ENCODE measurements at places on chromosomes 7 and 10. TPM values are rescaled to one million over a fixed set of nuclear protein-coding genes. Genes with fewer than 3 reads are reported as not detected.

ANKRD7 gene
- 4.8 TPM for polyA plus RNA-seq

TMEM120A gene
- polyA plus RNA-seq = 50.8 TPM

PURB gene
- 32.2 TPM for polyA plus RNA-seq

DNA sequence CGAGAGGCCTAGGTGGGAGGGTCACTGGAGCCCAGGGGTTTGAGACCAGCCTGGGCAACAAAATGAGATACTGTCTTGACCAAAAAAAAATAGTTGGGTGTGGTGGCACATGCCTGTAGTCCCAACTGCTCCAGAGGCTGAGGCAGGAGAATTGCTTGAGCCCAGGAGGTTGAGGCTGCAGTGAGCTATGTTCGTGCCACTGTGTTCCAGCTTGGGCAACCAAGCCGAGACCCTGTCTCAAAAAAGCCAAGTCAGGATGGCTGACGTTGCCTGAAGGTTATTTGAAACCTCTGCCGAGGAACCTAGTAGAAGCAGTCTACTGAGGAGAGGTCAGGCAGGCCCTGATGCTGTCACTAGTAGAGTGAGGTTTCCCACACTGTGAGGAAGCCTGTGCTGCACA lies 22.8 kb downstream of the DNAJB6 start:
- no peak for DNase-seq

DNA sequence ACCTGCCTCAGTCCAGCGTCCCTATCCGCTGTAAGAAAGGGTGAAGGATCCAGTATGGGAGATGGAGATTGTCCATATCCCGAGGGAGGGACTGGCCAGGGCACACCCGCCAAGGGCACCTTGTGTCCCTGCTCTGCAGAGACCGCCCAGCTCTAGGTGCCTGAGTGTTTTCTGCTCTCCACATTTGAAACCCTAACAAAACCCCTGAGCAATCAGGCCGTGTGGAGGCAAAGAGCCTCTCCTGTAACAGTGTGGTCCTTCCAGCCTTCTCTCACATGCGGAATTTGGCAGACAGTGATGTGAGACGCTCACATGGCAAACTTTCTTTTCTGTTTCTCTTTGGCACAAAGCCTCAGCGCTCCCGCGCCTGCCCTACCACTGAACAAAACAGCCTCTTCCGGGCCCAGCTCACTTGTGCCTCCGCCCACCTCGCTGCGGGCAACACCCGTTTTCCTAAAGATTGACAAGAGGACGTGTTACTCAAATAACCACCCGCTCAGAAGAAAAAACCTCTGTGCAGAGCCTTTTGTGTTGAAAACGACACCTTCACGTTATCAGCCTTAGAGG lies 514.8 kb downstream of the DNAJB6 start:
- DNase-seq = no peak

DNA sequence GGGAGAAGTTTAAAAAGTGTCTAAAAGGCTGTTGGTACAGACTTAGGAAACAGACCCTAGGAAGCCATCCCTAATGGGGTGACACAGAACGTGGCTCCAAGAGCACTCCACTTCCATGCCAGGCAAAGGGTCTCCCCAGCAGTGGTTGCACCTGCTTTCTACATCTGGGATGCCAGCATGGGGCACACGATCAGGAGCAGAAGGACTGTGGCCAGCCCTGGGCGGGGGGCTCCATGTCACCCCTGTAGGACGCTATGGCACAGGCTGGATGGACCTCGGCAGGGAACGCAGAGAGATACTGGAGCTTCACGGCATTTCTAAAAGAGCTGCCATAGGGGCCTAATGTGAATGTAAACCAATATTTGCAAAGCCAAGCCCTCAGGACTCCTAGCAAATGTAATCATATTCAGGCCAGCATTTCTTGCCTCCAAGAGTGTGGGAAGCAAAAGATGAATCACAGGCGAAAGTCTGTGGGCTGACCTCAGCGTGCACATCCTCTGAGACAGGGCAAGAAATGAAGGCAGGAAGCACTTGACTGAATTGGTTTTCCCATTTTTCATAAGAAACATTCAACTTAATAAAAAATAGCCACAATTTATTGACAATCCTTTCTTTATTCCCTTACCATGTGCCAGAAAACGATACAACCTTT lies 93.9 kb downstream of the ATXN7L1 start:
- DNase-seq = no peak

GRCh38 chr10:52332815-52333214 lies 18.7 kb downstream of the DKK1 start:
- DNase-seq = no peak

EN2 gene
- polyA plus RNA-seq = 0.06 TPM

GRCh38 chr10:99560277-99561126 lies 27.8 kb downstream of the NKX2-3 start:
- DNase-seq = peak; percentile 32

DNA sequence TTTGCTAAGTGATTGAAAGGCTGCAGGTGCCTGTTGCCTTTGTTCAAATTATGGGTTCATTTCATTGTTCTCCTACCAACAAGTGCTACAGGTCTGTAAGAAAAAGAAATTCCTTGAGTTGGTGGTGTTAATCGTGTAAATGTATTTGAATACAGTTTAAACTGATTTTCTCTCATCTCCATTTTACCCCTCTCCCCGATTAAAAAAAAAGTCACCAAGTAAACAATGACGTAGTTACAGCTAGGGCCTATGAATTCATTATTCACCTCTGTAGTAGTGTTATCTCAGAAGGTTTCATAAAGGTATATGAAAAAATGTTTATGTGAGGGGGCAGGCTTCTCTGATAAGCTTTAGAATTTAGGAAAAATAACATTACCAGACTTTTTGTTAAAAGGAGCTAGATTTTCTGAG lies 1.1 kb downstream of the REEP3 start:
- DNase-seq = no peak

DNA sequence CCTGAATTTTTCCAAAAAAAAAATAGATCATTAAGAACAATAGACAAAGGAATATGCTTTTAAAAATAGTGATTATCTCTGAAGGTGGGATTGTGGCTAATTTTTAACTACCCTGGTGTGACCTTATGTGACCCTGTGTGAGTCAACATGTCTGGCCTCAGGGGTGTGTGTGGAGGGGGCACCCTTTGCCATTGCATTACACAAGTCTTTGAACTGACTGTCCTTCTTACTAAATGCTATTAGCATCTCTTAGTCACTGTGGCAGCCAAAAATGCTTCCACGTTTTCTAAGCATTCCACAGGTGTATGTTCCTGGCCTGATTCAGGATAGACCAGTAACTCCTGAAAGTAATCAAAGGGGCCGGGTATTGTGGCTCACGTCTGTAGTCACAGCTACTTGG lies 175.4 kb downstream of the MGMT start:
- DNase-seq = no peak

ACTL6B gene
- polyA plus RNA-seq = not detected

DNA sequence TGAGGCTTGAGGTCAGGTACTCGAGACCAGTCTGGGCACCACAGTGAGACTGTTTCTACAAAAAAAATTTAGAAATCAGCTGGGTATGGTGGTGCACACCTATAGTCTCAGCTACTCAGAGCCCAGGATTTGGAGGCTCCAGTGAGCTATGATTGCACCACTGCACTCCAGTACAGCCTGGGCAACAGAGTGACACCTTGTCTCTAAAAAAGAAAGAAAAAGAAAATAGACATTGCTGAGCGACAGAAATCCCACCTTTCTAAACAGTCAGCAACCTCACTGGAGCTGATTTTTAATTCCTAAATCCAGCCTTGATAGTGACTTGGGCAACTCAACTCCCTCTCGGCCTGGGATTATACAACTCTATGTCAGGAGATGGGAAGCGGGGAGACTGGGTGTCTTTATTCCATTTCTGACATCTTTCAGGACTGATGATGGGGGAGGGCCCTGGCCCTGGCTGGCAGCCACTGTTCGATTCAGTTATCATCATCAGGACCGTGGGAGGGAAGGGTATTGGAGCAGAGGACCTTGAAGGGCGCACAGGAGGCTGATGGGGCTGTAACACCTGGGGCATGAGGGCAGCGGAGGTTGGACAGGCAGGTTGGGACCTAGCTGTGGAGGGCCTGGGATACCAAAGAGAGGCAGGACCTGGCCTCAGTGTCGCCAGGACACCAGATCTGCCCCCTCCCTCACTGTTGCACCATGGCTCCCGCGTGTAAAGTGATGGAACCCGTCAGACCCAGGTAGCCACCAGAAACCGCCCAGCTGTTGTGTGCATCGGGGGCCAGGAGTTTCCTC lies 14.7 kb downstream of the HSPB1 start:
- DNase-seq = no peak

HIF1AN gene
- polyA plus RNA-seq = 43.8 TPM

GRCh38 chr7:2730846-2731770 lies 43.1 kb downstream of the AMZ1 start:
- no peak for DNase-seq

PSMC2 gene
- 128 TPM for polyA plus RNA-seq

DNA sequence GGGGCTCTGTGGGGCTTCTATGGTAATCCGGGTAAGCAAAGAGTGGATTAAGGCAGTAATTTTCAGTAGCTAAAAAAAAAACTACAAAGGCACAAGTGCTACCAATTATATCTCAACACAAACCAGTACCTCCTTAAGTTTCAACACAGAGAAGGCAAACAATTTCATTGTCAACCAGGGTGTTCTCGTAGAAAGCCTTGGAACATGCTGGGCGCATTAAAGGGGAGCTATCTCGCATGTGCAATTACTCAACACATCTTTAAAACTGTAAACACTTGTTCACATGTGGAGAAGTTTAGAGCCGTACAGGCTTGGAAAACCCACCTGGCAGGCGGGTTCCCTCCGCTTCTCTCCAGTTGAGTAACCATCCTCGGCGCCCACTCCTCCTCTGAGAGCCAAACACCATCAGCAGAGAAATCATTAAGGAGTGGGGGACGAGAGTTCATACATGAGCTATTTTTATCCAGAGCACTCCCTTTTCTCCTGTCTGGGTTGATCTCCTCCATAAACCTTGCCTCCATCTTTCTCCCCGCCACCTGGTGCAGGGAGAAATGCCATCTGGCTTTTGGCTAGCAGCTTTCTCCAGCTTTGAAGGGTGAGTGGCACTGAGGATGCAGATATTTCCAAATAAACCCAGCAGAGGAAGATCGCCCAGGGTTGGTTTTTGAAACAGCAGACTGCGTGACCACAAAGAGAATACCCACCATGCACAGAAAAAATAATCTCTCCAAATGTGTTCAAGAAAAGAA lies 287.1 kb downstream of the WDR11 start:
- DNase-seq = no peak

DNA sequence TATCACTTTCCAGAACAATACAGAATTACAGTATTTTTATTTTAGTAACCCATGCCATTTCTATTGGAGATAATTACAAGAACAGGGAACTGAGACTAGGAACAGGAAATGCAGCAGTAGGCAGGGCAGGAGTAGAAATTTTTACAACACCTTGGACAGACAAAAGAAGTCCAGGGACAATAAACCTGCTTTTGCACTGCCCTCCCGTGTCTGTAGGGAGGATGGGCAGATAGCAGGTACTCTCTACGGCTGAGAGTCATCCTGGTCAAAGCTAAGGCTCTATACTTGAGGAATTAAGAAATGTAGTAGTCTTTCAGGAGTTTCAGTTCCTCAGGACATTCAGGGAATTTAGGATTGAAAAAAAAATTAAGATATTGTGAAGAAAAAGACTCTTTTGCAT lies 63.4 kb downstream of the VAX1 start:
- no peak for DNase-seq

- DNase-seq = no peak
Observed at GRCh38 chr10:88114368-88114767, 250.9 kb downstream of the PTEN start.

DNA sequence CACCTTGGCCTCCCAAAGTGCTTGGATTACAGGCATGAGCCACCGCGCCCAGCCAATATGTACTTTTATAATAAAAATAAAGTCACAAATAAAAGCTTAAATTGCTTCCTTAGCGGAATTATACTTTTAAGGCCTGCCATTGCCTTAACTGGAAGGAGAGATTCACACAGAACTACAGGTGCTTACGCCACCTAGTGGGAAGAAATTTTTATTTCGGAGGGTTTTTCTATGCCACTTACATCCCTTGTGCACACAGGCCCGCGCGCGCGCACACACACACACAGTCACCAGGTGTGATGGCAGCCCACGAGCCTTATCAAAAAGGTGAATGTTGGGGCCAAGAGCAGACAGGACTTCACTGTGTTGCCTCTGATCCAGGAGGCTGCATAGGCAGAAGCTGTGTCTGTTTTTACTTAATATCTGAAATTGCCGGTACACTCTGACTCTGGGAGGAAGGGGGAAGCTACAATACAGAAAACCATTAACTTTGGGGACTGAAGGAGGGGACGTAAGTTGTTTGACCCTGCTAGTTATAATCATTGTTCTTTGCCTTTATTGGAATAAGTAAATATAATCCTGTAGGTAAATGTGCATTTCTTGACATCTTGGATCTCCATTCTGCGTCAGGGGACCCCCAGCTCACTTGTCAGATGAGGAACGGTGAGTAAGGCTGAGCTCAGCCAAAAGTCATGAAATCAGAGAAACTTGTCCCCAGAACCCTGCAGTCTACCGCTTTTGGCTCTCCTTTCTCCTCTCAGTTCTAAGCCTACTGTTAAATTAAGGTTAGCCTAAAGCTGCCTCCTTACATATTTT lies 87.1 kb downstream of the SLC16A9 start:
- DNase-seq = peak; percentile 52

GRCh38 chr10:118256825-118257570 lies 85.1 kb downstream of the FAM204A start:
- no peak for DNase-seq

- no peak for DNase-seq
Observed at GRCh38 chr7:159331462-159331861, 186.8 kb upstream of the VIPR2 start.

DNA sequence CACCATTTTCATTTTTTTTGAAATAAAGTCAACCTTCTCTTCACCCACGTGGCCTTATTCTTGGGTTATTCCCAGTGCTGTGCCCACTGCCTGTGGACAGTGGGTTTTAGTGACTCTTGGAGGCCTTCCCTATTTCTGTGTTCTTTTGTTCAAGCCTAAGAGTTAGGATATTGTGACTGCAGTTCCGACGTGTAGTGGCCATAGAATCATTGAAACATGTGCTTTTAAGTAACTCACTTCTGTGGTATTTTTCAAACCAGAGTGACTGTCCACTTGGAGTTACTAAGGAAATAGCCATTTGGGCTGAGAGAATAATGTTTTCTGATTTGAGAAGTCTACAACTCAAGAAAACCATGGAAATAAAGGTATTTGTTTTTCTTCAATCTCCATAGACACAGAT lies 23.7 kb downstream of the TDRD1 start:
- DNase-seq = no peak

DNA sequence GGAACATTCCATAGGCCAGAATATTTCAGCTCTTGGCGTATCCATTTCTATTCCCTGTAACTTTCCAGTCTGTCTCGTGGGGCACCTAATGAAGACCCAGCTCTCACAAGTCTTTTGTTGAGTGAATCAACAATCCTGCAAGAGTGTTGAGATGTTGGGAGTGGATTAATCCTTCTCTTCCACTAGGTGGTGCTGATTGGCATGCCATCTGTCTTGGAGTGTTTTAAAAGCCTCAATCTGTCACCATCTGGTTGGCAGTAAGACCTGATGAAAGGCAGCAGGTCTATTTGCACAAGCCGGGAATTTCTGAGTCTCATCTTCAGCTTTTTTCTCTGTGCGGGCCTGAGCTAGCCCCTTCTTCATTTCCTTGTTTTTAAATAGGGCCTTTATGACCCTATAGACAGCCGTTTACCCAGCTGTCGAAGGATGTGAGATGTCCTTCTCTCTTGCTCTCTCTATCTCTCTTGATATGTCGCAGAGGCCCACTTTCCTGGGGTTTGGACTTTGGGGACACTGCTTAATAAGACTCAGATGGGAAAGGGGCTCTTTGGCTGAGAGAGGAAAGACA lies 180.5 kb downstream of the ZNF365 start:
- no peak for DNase-seq

Data from right renal cortex interstitium (tissue), 3 donors.